Globus pallidus (tissue), 1 donor: ENCODE measurements at places on chromosomes 7 and 10.

- no peak for DNase-seq
Observed at GRCh38 chr7:147096629-147097028, 980.0 kb downstream of the CNTNAP2 start.

DNA sequence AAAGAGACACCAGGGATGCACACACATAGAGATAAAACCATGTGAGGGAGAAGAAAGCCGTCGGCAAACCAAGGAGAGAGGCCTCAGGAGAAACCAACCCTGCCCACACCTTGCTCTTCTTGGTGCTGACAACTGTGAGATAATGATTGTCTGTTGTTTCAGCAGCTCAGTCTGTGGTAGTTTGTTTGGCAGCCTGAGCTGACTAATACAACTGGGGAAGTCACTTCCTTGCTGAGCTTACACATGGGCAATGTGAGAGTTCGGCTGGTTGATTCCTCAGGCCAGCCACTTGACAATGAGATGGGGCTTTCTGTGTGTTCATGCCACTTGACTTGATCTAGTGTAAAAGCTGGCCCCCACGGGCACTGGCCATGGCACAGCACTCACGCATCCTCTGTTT lies 271.8 kb downstream of the ABCA13 start:
- DNase-seq: no peak

- DNase-seq: no peak
Observed at GRCh38 chr7:106794276-106795083, 70.6 kb upstream of the PIK3CG start.

DNA sequence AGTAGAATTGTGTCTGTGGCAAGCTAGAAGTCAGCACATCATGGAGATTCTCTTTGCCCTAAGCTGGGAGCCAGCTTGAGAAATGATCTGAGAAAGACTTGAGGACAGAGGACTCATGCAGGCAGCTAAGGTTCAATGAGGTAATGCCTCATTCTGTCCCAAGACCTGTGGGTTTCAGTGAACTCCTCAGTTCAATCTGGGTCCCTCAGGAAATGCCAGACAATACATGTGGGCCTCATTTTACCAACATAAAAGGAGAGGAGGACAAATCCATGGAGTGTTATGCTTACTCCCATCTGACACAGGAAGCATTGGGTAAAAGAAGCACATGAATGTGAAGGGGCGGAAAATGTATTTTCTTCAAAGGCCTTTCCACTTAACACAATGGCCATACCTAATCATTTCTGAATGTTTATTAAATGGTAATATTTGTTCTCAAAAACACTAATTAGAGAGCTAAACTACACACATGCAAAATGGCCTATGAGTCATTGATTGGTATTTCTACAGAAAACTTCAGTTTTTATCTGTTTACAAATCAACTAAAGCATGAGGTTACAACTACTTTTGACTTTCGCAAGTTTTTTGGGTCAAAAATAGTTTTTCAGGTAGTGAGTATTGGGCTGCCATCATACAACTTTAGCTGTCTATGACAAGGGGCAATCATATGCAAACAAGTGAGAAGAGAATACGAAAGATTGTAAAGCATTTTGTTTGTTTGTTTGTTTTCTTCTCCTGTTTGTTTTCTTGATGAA lies 205.3 kb downstream of the CHRM2 start:
- DNase-seq: no peak

DNA sequence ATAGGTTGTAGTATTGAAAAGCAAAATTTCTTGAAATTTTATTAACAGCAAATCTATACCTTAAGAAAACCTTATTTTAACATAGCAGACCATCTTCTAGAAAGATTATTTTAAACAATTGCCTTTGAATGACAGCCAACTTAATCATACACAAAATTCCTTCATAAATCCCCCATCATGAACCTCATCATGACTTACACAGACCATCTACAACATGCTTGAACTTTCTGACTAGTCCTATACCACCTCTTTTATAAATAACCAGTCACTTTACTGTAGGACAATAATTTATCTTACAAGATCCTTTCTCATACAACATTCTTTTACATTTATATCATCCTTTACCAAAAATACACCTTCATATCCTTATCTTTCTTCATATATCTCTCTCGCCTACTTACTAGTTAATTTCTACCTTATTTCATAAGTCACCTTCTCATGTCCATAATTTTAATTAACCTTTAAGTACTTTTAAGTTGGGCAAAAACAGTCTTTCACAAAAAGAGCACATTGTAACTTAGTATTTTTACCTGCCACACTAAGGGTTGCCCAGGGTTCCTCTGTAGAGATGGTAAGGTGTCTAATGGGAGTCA lies 16.6 kb upstream of the PTN start:
- no peak for DNase-seq
